ENCODE measurements at places on chromosomes 5 and 9.

GRCh38 chr5:54793468-54794134, 191.8 kb downstream of the ESM1 start:
- DNase-seq = peak; percentile 30

DNA sequence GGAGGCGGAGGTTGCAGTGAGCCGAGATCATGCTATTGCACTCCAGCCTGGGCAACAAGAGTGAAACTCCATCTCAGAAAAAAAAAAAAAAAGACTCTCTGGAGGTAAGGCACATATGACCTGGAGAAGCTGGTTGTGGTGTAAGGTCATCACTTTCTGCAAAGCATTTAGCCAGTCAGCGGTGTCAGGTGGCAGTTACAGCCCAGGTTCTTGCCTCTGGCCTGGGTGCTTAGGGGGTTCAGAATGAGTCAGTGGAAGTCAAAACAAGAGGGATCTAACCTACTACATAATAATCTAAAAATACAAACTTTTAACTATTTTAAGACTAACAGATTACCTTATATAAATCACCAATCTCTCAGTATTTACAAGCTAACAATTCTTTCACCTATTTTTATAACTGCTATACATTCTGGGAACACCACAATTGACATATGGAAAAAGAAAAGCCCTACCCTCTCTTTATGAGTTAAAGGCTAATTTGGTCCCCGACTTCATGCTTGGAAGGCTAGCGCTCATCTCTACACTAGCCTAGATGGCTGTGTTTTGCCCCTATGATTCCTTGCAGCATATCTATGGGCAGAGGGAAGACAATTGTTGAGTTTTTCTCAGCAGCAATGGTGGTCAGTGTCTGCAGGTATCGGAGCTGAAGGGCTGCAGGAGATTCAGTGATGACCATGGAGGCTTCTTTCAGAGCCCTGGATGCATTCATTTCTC, 29.2 kb downstream of the STOM start:
- peak; percentile 38 for DNase-seq

GRCh38 chr9:131398204-131398603, 4.3 kb downstream of the PRRC2B start:
- DNase-seq = peak; percentile 27

DNA sequence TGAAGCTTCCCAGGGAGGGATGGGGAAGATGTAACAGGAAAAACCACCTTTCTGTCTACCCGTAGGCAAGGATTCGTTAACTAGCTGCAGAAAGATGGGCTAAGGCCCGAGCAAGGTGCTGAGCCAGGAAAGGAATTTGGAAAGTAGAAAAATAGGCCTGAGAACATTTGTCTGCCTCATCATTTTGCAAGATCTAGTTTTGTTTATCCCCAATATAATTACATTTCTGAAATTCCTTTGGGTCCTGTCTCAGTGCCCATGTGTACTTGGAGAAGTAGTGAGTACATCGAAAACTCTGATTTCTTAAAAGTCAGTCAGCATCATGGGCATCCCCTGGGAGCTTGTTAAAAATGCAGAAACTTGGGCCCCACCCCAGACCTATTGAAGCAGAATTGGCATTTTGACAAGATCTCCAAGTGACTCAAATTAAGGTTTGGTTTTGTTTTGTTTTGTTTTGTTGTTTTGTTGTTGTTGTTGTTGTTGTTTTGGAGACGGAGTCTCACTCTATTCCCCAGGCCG, 52.1 kb upstream of the CEMIP2 start:
- DNase-seq = peak; percentile 7

DNA sequence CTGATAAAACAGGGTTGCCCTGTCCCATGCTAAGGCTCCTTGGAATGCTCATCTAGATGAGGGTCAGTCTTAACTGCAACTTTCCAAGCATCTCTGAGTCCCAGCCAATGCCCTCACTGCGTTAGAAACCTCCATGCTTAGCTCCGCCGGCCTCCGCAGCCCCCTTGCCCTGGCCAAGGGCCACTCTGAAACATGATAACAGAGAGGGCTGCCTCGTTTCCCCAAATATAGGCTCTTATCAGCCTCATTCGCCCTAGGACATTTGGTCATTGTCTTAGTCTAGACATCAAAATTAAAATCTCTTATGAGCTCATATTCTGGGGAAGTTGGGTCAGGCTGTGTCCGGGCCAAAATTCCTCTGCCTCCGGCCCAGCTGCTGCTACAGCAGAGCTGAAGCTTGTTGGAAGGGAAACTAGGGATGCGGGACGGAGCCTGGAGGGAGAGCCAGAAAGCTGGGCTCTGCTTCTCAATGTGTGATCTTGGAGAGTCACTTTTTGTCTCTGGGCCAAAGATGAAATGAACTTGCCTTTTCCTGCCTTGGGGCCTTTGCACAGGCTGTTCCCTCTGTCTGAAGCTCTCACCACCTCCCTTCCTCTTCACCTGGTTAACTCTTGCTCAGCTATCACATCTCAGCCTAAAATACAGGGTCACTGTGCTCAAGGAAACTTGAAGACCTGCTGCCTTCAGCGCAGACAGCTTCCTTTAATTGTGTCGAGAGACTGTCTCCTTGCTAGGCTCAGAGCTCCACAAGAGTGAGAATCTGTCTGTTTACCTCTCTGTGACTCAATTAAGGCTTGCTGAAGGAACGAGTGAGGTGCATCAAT, 191.3 kb downstream of the RGS3 start:
- DNase-seq = no peak

DNA sequence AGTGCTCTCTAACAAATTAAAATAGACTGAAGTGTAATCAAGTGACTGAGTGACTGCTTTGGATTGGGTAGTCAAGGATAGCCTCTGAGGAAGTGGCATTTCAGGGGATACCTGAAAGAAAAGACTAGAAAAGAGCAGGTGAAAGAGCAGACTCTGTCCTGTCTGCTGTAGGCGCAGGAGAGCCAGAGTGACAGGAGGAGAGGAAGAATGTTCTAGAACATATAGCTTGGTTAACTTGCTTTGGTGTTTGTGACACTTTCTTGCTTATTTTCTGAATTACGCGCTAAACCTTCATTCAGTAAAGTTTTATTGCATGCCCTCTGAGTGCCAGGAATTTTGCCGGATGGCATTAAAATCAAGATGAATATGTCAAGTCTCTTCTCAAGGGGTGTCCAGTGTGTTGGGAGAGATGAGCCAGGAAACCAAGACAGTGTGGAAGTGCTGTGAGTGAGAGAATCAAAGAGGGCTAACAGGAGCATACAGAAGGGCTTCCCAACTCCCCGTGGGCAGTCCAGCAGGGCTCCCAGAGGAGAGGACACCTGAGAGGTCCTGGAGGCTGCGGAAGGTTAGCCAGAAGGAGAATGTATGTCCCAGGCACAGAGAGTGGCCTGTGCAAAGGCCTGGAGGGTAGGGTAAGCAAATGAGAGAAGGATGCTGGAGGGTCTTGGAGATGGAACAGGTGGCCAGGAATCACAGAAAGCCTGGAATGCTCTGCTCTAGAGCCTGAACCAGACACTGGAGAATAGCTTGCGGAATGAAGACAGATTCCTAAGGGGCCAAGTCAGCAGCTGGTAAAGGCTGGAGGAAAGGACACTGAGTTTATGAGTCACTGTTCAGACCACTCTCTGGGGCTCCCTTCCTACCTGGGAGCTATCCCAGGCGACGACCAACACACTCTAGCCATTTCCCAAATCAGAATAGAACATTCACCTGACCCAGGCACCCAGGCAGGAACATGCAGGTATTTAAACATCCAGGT, 59.3 kb downstream of the SLC22A5 start:
- DNase-seq = peak; percentile 82

DNA sequence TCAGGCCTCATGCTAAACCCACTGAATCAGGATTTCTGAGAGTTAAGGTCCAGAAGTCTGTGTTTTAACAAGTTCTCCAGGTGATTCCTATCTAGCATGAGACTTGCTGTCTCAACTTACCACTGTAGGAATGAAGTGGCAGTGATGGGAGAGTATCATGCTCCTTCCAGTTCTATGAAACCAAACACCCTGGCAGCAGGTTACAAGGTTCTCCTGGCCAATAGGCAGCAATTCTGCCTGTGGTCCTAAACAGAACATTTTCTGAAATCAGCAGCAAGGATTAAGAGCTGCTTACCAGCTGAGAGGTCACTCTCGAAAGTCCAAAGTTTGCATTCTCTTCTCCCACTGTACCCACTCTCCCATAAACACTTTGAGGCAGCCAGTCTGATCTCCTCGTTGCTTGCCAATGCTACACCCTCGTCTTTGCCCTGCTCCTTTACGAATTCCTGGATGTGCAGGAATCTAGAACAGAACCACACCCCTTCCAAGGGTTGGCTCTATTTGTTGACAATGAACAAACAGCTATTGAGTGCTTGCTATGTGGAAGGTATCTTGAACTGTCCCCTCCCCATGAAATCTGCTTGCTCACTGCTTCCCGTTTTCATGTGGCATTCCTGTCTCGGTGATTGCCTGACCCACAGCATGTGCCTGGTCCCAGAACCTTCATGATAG, 100.5 kb downstream of the TMEM174 start:
- no peak for DNase-seq

- peak; percentile 40 for DNase-seq
Observed at GRCh38 chr5:141382469-141383294, at the start of gene PCDHGA7. Gene PCDHGA7, plus strand, starts transcription at chr5:141382742. Its CDS starts 158 bp downstream, at chr5:141382900.

- DNase-seq = peak; percentile 94
Observed at GRCh38 chr9:78325343-78325742, 28.4 kb downstream of the PSAT1 start.

DNA sequence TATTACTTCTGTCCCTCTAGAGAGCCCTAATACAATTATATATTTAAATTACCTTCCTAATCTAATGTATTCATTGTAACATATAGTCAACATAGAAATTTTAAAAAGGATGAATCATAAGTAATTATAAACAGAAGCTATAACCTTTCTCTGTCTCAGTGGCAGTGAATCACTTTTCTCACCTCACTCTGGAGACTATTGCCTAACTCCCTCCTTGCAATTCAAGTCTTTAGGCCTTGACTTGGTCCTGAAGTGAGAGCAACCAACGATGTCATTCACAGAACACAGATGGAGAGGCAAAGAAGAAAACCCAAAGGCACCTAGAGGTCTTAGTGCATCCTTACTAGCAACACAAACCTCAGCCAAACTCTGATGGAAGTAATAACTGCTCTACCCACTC, 133.3 kb upstream of the DPYSL3 start:
- peak; percentile 51 for DNase-seq

GRCh38 chr5:57002959-57003485, 51.1 kb upstream of the MIER3 start:
- DNase-seq = no peak

DNA sequence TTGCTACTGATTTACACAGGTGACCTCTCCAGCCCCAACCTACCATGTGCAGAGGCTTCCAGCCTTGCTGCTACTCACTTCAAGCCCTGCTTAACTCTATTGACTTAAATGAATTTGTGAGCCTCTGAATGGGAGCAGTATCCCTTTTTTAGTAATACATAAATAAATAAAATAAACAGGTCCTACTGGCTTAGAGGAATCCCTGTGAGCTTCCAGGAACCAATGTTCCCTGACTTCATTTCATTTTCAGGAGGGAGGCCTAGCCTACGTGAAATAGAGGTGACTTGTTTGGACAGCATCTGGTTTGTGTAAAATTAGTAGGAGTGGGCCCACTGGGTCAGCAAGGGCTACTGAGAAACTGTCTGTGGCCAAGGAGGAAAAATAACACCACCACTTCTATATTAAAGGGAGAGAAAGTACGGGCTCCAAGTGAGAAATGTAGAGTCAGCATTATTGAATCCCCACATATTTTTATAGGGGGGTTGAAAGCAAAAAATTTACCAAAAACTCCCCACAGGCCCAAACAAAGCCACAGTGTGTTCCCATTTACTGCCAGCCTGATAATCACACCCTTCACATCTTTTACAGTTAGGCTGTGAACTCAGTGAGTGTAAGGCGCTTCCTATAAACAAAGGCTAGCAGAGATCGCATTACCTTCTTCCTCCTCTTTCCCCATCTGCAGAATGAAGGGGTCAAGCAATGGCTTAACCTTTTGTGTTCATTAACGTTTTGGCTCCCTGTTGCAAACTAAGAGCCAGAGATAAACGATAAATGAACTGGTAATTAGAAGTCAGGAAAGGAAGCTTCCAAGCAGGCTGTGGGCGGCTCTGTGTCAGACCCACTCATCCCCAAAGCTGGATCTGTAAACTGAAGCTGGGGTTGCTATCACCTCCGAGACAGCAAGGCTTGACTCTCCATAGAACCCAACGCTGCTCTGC, 138.8 kb upstream of the LIFR start:
- DNase-seq = peak; percentile 63

DNA sequence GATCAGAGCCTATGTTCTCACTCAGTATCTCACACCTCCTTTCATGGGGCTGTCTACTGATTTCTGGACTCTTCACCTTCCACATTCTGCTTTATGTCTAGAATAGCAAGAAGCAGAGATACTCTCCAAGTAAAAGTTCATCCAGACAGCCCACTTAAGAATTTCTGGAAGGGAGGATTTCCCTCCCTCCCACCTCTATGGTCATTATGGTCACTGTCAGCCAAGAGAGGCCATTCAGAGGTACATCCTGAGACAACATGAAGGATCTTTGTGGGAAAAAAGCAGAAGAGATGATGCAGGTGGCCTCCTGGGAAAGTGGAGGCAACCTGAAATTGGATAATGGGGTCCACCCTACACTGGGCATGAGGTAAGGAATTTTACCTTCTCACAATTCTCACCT, 179.5 kb upstream of the ZNF462 start:
- no peak for DNase-seq

GRCh38 chr5:77852068-77852513, 76.0 kb upstream of the TBCA start:
- peak; percentile 5 for DNase-seq

Measured in choroid plexus epithelial cell (primary cell).